Cerebellum (tissue), 4 donors: ENCODE measurements at places on chromosomes 2 and 18. TPM values are rescaled to one million over a fixed set of nuclear protein-coding genes. Genes with fewer than 3 reads are reported as not detected.

- peak; percentile 32 for DNase-seq
Observed at GRCh38 chr2:211157856-211158463, 601.6 kb downstream of the CPS1 start.

- peak; percentile 7 for DNase-seq
Observed at GRCh38 chr2:157785200-157785599, 90.9 kb downstream of the ACVR1 start.

DNA sequence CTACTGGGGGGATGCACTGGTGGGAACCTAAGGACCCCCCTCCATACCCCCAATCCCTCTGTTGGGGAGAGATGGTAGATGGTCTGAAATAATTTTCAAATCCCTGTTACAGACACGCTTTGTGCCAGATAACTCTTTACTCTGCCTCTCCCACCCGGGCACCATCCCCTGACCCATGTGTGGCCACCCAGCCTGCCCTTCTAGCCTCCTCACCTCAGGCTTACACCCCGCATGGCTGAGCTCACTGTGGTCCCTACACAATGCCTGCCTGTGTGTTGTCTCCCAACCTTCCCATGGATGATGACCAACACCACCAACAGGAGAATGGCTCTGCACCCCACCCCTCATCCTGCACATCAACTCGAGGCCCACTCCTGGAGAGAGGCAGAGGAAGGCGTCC lies 15.0 kb downstream of the SPEG start:
- DNase-seq: no peak

DNA sequence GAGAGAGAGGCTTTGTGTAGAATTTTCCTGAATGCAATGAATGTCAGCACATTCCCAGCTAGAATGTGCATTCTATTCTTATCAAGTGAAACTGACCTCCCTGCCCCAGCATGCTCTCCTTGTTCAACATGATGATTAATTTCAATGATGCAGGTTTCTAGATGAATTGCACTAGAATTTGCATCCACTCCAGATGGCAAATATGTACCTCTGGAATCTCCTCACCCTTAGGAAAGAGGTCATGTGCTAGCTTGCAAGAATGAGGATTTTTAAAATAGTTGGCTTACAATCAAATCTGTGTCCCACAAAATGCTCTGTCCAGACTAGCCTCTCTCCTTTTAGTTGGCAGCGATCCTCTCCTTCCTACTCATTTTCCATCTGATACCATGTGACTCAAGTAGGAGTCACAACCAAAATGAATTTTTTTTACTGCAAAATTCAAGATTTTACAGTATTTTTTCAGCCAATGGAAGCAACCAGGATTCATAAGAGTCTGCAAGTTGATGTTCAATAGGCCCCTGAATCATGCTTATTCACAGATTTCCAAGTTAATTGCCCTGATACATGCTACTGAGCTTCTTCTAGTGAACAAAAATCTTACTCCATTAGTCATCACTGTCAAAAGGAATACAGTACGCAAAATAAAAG lies 21.0 kb upstream of the STAT4 start:
- DNase-seq: no peak

- DNase-seq: no peak
Observed at GRCh38 chr2:109712746-109713145, 81.4 kb upstream of the RGPD5 start.

- DNase-seq: no peak
Observed at GRCh38 chr18:49412679-49413078, 47.8 kb downstream of the DYM start.

Gene QPCT
- 16.5 TPM for total RNA-seq
